ENCODE measurements at places on chromosomes 16 and 17.

GRCh38 chr17:14559264-14560119, 258.6 kb downstream of the HS3ST3B1 start:
- no peak for DNase-seq

- DNase-seq: no peak
Measured at GRCh38 chr17:75130632-75131277, 787 bp downstream of the NT5C start.

- DNase-seq: no peak
Measured at GRCh38 chr17:4444782-4445473, 11.2 kb downstream of the SPNS3 start.

DNA sequence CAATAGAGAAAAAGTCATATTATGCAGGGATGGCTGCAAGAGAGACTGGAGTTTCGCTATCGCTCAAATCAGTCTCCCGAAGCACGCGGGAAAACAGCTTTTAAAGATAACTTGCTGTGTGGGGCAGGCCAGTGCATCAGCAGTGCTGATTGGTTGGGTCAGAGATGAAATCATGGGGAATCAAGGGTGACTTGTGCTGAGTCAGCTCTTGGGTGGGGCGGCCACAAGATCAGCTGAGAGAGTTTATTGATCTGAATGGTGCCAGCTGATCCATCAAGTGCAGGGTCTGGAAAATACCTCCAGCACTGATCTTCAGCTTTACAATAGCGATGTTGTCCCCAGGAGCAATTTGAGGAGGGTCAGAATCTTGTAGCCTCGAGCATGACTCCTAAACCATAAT, 430.5 kb downstream of the RBFOX1 start:
- DNase-seq: no peak

- DNase-seq: no peak
Measured at GRCh38 chr17:62193249-62193648, 128.2 kb upstream of the MED13 start.

DNA sequence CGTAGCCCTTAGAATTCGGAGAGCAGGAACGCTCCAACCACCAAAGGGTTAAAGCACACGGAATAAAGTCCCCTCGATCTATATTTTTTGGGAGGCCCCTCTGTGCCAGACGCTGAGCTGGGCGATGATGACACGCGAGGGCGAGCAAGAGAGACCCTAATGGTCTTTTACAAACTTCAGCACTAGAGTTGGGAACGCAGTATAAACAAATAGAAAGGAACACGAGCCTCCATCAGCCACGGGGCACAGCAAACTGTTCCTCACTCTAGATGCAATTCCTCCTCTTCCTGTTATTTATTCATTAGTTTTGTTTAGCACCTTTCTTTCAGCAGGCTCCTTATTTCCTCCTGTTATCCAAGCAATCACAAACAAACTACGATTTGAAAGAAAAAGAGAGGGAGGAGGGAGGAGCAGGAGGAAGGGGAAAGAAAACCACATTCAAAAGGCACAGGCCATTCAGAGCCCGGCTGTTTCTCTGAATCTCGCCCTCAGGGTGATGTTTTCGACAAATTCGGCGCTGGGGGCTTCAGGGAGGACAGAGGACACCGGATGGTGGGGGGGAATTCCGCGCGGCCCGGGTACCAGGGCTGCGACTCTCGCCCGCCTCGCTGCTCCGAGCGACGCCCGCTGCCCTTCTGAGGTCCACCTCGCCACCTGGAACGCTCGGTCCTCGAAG, 1.6 kb downstream of the TOX3 start:
- DNase-seq: no peak

- no peak for DNase-seq
Measured at GRCh38 chr17:69339937-69340336, 13.0 kb upstream of the ABCA5 start.

DNA sequence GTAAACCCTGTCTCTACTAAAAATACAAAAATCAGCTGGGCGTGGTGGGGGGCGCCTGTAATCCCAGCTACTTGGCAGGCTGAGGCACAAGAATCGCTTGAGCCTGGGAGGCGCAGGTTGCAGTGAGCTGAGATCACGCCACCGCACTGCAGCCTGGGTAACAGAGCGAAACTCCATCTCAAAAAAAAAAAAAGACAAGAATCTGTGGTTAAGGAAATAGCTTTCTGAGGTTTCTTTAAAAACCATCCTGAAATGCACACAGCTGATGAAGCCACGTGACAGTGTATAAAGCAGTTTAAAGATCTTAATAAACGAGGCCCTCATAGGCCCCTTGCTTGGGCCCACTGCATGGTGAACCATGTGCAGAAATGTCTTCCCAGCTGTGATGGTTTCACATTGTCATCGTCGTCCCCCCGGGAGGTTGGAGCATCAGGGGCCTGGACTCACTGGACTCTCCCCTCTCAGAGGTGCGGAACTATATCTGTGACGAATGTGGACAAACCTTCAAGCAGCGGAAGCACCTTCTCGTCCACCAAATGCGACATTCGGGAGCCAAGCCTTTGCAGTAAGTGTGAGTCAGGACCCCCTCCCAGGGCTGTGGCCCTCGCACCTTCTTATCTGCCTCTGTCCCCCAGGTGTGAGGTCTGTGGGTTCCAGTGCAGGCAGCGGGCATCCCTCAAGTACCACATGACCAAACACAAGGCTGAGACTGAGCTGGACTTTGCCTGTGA, 16.2 kb downstream of the ZNF276 start:
- no peak for DNase-seq

- peak; percentile 3 for DNase-seq
Measured at GRCh38 chr17:80899402-80900268, 92.0 kb upstream of the CHMP6 start.

- no peak for DNase-seq
Measured at GRCh38 chr16:79282806-79283205, 317.7 kb downstream of the MAF start.

- DNase-seq: no peak
Measured at GRCh38 chr16:56252835-56253234, 61.5 kb downstream of the GNAO1 start.

- no peak for DNase-seq
Measured at GRCh38 chr17:1714980-1715802, 5.0 kb upstream of the TLCD2 start.

DNA sequence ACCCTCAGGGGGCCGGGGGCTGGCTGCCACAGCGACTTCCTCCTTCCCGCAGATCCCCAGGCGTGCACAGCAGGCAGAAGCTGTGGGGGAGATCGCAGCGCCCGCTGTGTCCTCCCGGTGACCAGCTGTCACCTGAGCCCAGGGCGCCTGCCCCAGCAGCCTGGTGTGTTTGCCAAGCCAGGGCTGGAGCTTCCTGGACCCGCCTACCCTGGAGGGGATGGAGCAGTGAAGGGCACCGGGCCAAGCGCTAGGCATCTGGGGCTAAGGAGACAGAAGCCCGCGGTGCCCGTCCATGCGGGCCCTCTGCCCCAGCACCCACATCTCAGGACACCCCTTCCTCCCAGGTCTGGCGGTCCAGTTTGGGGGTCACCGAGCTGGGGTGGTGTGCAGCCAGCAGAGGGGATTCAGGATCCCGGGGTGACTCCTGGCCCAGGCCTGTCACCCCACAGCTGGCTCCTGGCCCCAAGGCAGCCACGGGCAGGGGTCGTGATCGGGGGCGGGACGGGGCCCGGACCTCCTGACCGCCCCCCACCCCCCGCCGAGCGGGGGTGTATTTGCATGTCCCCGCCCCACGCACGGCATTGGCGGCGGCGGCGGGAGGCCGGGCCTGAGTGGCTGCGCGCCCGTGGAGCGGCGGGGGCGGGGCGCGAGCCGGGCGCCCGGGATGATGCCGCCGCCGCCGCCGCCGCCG, at the start of gene RAB26:
Gene RAB26, plus strand, starts transcription at position 645 of the 691 bp plus-strand sequence. CDS start 159 bp downstream, outside the sequence.
- no peak for DNase-seq

- DNase-seq: no peak
Measured at GRCh38 chr17:7496470-7497183, 12.5 kb downstream of the POLR2A start.

DNA sequence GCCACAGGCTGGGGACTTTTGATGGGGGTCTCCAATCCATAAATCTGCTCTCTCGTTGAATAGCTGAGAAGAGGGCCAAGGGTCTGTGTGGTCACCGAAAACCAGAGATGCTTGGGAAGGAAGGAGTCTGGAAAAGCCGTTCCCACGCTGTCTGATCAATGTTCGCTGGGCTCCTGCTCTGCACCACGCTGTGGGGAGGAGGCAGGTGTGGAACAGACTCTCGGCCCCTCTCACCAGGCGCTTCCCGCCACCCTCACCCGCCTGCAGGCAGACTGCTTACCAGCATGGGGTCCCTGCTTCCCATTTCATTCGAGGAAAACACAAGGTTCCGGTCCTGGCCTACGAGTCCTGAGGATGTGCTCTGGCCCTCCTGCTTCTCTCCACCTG, 702 bp upstream of the ALDH3A1 start:
- DNase-seq: no peak

DNA sequence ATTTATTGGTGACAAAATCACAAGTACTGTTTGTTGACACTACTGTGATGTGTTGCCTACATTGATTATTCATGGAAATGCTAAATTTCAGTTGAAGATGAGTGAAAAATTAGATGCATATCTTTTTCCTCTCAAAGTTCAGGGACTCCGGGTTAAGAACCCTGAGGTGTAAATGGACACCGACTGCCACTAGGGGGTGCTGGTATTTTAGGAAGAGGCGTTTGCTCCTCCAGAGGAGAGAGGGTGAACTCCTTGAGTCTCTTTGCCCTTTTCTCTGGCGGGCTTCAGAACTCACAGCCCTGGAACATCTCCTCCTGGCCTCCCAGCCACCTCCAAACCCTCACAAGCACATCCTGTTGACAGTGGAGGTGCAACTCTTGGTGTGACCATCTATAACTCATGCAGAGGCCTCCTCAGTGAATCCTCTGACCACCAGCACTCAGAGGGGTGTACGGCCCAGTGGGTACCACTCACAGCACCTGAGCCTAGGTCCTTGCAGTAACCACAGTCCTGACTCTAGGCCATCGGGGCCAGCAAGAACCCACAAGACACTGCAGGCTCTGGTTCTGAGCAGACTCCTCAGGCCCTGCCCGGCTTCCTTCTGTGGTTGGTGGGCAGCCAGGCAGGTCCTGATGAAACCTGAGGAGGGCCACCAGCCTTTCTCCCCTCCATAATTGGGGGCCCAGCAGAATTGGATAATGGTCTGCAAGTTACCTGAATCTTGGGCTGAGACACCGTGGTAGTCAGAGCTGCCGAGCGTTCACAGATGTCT, 26.2 kb upstream of the PIK3R5 start:
- peak; percentile 44 for DNase-seq

- DNase-seq: no peak
Measured at GRCh38 chr17:4938069-4938491, 1.8 kb downstream of the SLC25A11 start.

DNA sequence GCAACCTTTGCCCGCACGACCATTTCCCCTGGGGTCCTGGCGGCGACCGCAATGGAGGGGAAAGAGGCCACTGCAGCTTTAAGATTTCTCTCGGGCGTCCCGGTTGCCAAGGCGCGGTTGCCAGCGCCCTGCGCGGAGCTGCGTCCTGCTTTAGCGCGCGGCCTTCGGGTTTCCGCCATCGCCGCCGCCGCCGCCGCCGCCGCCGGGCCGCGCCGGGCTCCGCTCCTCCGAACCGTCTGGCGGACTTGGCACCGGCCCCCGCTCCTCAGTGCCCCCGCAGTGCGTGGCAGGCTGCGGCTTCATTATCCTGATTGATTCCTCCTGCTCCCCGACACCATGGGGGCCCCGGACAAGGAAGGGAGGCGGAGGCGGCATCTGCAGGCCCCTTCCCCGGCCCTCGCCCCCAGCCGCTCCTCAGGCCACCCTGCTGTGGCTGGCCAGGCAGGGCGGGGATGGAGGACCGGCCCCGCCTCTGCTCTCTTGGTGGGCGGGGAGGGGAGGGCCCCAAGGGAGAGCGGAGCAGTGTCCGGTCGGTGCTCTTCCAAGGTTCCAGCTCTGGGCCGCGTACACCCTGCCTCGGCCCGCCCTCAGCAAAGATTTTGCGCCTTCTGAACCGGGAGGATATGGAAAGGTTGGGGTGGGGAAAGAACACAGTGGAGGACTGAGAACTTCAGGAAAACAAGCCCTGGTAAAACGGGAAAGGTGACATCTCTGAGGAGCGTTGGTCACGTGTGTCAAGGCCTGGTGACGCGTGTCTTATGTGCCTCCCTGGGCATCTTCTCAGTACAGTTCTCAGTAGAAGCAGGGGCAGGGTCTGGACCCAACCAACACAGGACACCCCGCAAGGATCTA, 34.0 kb downstream of the NEUROD2 start:
- DNase-seq: no peak

- DNase-seq: no peak
Measured at GRCh38 chr16:67137605-67138004, 13.2 kb downstream of the B3GNT9 start.

DNA sequence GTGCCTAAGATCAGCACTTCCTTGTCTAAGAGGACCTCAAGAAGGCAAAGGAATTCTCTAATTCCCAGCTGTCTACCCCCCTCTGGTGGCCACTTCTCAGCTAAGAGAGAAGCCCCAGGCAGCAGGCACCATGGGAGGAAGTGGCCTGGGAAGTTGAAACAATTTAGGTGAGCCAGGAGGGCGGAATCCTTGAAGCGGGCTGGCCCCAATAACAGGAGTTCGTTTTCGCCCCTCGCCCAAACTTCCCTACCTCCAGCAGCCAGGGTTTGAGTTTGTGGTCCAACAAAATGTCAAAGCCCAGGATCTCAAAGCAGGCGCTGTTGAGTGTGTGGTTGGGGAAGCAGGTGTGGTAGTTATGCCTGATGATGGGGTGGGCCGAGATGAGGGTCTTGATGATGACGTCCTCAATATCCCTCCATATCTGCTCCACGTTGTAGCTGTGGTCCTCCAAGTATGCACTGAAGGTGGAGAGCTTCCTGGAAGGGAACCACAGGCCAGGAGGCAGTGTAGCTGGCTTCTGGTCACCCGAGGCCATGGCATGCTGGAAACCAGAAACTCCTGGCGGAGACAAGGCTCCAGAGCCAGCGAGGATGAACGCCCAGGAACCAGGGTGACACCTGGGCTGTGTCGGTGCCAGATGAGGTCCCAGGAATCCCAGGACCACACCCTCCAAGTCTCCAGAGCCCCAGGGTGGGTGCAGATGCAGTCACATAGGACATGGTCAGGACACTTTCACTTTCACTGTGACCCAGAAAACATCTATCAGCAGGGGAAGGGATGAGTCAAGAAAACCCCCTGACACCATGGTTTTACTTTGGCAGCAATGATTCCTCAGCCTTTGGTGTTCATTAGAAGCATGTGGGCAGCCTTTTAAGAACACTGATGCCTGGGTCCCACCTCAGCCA, 25.6 kb downstream of the TTLL6 start:
- DNase-seq: peak; percentile 68

GRCh38 chr16:21265104-21265837, 12.8 kb downstream of the CRYM start:
- DNase-seq: no peak

- DNase-seq: no peak
Measured at GRCh38 chr17:28216052-28216451, 102.9 kb upstream of the TMEM97 start.

GRCh38 chr16:86575754-86576557, 2.4 kb upstream of the FOXL1 start:
- no peak for DNase-seq

DNA sequence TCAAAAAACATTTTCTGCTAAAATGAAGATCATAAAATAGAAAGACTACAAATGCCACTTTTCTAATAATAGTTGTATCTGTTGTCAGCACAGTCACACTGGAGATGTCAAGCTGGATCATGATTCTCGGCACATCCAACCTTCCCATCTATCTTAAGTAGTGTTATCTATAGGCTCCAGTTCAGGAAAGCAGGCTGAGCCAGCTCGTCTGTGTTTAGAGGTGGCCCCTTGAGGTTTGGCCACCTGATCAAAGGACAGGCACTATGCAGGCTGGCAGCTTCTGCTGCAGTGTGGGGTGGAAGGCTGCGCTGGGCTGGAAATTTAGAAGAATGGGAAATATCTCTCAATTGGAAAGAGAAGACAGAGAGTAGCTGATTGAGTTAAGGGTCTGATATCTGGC, 32.4 kb downstream of the SMYD4 start:
- DNase-seq: no peak

GRCh38 chr17:34361478-34362061, 1.5 kb downstream of the CCL1 start:
- peak; percentile 54 for DNase-seq
